ENCODE measurements at places on chromosomes 3 and 15.

GRCh38 chr15:70376929-70377691, 279.4 kb upstream of the TLE3 start:
- no peak for DNase-seq

- DNase-seq: no peak
Observed at GRCh38 chr3:170542704-170543103, 43.2 kb downstream of the SLC7A14 start.

DNA sequence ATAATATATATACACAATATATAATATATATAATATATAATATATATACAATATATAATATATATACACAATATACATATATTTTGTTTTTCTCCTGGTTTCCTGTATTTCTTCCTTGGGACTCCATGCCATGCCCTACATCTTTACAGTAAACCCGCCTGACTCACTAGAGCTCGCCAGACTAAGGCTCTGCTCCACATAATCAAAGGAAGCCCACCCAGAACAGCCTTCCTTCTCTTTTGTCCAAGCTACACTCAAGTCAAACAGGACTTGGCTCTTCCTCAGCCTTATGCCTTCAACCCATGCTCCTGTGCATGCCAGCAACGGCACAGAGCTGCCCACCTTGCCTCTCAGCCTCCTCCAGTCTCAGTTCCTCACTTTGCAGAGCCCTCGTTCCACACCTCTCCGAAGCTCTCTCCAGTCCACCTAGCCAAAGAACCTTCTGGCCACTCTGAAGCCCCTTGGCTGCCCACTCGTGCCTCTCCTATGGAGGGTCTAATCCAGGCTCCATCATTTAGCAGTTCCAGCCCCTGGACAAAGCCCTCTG, 109.1 kb downstream of the RFTN1 start:
- no peak for DNase-seq

DNA sequence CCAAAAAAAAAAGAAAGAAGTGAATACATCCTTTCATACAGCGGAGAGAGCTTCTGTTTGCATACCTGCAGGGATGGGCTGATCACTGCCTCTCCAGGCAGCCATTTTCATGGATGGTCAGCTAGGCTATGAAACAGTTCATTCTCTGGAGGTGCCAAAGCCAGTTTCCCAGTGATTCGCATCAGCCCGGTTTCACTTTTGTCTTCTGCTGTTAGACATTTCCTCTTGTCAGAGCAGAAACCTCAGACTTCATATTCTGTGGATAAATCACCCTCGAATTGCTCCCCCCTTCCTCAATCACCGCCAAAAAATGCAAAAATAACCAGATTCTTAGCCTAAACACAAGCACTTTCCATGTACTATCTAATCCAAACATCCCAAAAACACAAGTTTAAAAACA, 225.6 kb downstream of the ADAMTS9 start:
- DNase-seq: no peak

DNA sequence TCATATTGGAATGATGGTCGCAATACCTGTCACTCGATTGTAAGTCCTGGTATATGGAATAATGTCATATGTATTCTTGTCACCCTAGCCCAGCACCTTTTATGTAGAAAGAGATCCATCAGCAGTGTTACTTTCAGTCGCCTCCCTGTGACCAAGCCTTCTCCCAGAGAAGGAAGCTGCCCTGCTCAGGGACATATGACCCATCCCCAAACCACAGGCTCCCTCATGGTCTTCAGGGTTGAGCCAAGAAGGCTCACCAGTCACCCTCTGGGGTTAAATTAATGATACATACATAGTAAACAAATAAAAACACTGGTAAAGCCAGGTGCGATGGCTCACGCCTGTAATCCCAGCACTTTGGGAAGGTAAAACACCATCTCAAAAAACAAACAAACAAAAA, 4.6 kb upstream of the MFGE8 start:
- DNase-seq: no peak

- no peak for DNase-seq
Observed at GRCh38 chr3:186869253-186870100, 27.0 kb downstream of the ADIPOQ start.

- no peak for DNase-seq
Observed at GRCh38 chr3:123201223-123201556, 553 bp upstream of the SEC22A start.

- no peak for DNase-seq
Observed at GRCh38 chr3:40593351-40593750, 68.6 kb downstream of the ZNF621 start.

DNA sequence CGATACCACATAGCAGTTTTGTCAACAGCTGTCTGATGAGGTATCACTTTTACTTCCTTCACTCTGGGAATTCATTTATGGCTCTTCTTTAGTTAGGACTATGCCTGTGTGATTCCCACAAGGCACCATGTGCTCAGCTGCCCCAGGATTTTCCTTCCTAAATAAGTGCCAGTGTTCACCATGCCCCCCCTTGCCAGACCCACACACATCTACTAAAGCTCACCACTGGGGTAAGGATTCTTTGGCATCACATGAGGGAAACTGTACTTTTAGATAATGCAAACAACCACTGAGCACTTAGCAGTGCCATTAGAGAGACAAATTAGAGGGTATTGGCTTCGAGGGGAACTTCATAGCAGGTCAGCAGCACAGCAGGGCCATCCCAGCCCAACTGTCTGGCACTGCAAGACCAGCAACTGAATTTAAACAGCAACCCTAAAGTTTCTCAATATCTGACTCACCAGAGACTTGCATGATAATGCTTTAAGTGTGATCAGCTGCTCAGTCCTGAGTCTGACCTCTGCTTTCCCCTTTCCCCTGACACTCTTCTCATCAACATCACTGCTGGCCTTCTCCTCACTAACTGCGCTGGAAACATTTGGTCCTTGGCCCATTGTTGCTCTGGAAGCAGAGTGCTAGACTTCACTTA, 114.3 kb downstream of the STAC start:
- DNase-seq: no peak

DNA sequence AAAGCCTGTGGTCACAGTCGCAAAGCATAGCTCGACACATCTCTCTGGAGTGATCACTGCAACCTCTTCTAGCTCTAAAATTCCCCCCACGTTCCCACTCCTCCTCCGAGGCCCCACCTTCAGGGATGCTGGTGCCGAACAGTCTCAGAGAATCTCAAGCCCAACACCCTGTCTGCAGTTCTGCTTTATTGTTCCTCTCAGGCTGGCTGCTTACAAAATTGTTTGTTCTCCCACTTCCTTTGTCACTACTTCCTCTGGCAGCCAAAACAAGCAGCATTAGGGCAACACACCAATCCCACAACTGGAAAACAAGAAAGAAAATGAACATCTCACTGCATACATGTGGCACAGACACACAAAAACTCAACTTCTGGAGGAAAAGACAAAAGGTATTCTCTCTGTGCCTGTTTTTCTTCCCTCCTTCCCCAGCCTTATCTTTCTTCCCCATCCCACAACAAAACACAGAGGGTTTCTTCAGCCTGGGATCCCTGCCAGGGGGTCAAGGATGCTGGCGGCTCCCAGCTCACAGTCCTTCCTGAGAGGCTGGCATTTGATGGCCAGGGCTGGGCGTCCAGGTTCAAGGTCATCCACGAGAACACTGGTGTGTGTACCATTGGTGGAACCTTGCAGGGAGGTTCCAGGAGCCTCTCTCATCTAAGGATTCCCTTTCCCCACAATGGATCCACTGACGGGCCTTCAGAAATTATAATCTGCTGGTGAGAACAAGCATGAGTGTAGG, 108.4 kb downstream of the TMCO5A start:
- DNase-seq: peak; percentile 2

DNA sequence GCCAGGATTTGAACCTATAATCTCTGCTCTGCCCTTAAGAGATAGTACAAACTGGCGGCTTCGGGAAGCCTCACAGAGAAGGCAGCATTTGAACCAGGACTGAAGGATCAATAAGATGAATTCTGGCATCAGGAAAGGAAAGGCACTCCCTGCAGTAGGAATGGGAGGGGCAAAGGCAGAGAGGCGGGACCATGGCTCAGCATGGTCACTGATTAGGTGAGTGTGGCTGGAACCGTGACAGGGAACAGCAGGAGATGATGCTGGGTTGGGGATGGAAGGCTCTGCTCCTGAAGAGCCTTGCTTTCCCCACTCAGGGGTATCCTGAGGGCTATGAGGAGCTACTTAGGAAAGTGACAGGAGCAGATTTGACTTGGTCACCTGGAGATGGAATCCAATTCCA, 158.5 kb downstream of the FEZF2 start:
- DNase-seq: no peak

DNA sequence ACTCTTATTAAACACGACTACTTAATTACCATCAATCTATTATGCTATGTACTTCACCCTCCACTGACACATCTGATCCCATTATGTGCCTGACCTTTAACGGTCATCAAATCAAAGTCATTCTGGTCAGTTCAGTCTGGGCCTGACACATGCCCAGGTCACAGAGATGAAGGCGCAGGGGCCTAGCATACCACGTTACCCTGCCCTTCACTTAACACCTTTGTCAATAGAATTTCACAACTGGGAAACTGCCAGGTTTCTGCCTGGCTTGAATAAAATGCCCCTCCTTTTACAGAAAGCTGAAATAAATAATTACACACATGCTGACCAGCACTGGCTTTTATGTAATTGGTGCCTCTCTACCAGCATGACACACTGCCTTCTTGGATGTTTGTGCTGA, 39.5 kb downstream of the MECOM start:
- no peak for DNase-seq

GRCh38 chr15:38554354-38554753, 10.3 kb downstream of the RASGRP1 start:
- DNase-seq: no peak

GRCh38 chr15:88738796-88739195, 64.4 kb upstream of the ACAN start:
- no peak for DNase-seq

GRCh38 chr3:129663930-129664646, 57.6 kb upstream of the PLXND1 start:
- DNase-seq: no peak

DNA sequence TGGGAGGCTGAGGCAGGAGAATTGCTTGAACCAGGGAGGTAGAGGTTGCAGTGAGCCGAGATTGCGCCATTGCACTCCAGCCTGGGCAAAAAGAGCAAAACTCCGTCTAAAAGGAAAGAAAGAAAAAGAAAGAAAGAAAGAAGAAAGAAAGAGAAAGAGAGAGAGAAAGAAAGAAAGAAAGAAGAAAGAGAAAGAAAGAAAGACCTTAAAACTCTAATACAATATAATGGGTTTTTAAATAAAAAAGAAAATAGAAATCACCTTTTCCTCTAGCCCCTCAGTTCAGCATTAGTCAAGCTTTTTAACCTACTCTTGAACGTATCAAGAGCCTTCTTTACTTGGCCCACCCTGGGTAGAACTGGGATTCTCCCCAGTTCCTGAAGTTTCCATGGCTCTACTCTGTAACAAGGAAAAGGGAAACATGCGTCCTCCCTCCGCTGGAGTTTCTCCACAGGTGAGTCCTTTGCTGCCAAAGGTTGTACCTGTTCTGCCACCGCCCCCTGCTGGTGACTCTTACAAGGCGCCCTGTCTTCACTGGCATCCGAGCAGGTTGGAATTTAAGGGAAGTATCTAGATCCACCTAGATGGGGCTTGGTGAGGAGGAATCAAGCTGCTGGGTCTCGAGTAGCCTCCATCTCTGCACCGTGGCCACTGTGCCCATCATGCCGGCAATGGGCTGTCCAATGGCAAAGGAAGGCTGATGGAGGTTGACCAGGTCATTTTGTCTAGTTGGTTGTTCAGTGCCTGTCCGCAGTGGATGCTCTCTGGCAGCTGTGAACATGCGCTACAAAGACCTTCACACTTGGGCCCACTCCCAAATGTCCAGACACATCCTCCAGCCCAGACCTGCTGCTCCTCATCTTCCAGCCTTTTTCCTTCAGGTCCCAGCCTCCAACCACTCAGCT, 20.6 kb upstream of the EPHB3 start:
- DNase-seq: peak; percentile 63

DNA sequence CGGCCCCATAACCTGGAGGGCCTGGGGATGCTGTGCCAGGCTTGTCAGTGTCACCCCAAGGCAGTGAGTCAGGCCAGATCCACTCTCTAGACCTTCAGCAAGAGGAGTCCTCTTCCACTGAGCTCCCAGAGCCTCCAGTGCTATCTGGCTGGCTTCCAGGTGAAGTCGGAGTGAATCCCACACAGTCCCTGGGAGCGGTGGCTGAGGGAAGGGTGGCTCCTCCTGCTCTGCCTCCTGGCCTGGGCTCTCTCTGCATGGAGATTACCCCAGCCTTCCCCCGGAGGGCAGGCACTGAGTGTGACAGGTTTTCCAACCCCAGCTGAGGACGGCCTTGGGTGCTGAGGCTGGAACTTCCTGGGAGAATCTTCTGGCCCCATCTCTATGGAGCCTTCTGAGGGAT, 82.7 kb downstream of the EPHB1 start:
- DNase-seq: no peak

GRCh38 chr3:101695779-101696372, 9.4 kb upstream of the RPL24 start:
- peak; percentile 81 for DNase-seq

DNA sequence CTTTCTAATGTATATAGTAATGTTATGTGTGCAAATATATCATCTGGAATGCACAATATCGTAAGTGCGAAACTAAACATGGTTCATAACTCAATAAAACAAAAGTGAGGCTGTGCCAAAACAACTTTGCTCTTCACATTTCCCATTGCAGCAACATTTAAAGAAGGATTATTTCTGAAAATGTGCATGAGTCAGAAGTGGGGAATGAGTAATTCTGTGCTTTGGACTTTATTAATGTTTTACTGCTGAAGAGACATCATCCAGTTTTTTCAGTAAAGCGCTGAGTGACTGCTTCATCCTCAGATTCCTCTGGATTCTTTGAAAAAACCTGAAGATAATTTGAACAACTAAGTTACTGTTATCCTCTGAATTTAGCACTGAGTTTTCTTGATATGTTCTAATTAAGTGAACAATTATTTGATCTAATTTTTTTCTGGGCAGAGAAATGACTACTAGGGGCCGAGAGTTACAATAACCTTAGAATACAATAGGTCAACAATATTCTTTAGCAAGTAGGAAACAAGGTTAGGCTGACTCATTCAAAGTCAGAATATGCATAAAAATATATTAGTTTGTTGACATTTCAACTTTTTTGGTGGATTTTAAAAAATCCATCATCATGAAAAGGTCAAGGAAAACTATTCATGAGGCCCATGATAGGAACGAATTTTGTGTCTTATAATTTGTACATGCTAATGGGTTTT, 20.0 kb upstream of the PLCL2 start:
- DNase-seq: no peak

DNA sequence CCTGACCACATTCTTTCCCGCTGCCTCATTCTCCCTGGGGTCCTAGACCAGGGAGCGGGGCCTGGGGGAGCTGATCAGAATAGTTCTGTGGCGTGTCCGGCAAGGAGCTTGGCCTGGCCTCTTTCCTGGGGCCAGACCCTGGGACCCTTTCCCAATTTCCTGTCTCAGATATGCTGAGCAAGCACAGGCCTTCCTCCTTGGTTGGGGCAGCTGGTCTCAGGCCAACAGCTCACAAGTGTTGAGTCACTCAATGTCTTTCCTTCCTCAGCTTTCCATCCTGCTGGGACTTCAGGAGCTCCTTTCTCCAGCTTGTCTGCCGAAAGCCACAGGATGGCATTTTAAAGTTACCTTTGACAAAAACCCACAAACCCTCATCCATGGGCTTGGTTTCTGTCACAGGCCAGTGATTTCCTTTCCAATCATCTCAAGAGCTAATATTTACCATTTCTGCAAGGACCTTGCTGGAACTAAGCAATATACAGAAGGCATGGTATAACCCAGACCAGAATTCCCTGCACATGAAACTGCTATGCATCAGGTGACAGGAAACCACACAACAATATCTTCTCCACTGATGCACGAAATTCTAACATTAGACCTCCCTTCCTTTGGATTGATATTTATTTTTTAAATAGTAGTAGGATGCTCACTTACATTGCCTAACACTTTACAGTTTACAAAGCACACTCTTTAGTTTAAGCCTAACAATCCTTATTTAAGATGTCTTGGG, 19.5 kb upstream of the TIMP4 start:
- DNase-seq: no peak

Data from OCI-LY7 (cell line).